Prostate gland (tissue), 2 donors: ENCODE measurements at places on chromosomes 6 and 20.

- no peak for DNase-seq
Measured at GRCh38 chr20:44089987-44090674, 96.9 kb downstream of the JPH2 start.

DNA sequence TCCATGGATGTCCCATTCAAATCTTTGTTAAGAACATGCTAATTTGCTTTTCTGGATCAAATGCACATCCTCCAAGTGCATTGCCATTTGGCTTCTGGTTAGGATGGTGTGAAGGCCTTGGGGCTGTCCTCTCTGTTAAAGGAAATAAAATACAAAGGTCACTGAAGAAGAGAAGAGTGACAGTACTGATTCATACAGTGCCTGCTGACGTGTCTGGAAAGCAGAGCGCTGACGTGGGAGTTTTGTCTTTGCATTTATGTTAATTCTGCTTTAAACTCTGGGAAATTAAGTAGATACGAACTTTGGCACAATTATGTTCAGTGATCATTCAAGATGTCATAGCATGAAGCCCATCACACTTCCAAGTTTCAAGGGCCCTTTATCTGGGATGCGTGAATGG lies 33.2 kb downstream of the SYNDIG1 start:
- DNase-seq, result no peak

- DNase-seq, result no peak
Measured at GRCh38 chr20:2361035-2361593, 19.6 kb upstream of the TGM6 start.

GRCh38 chr6:142878407-142878806 lies 66.6 kb downstream of the HIVEP2 start:
- no peak for DNase-seq

DNA sequence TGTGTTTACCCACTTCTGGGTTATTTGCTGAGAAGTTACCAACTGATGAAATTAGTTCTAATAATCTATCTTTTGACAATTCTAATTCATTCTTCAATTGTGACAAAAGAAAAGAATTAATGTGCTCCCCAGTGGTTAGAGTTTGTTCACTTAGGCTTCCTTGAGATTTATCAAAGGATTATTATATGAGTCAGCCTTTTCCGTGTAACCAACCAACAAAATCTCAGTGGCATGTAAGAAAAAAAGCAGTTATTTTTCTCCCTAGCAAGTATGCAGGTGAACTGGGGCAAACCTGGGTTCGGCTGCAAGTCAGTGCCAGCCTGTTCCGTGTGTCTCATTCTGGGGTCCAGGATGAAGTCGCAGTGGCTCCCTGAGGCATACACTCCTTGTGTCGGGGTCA lies 28.8 kb upstream of the HIVEP1 start:
- DNase-seq, result no peak

GRCh38 chr20:34517114-34517505 lies 888 bp downstream of the DYNLRB1 start:
- no peak for DNase-seq

DNA sequence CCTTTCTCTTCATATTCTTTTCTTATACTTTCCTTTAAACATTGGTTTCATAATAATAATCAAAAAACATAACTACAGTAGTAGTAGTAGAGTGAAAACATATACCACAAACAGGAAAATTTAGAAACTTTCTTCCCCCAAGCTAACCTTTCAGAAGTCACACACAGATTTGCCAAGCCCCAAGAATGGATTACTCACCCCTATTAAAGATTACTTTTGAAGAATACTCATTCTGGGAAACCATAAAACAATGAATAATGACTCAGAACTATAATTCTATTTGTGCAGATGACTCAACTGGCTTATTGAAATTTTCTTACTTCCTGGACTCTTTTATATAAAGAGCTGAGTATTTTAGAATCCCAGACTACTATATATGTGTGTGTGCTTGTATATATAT lies 119.4 kb upstream of the GJE1 start:
- DNase-seq, result no peak

- no peak for DNase-seq
Measured at GRCh38 chr20:47274401-47275108, 81.9 kb downstream of the ZMYND8 start.

GRCh38 chr20:10763112-10763511 lies 89.3 kb upstream of the JAG1 start:
- DNase-seq, result no peak

GRCh38 chr6:16762550-16763477 lies 1.6 kb upstream of the ATXN1 start:
- peak; percentile 65 for DNase-seq

DNA sequence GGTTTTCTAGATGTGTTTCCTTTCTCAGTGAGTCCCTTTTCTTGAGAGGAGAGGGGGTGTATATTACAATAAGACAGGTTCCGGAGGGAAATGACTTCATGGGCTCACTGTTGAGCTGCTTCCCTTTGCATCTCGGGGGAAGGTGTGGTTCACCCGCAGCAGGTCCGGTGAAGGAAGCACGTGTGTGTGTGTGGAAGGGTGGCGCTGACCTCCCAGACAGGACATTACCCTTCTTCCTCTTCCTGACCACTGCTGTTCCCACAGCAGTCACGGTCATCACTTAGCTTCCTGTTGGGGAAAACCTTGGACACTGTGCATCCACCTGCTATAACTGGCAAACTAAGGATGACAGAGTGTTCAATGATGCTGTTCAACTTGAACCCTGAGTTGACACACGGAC lies 83.6 kb downstream of the PLEKHG1 start:
- no peak for DNase-seq

DNA sequence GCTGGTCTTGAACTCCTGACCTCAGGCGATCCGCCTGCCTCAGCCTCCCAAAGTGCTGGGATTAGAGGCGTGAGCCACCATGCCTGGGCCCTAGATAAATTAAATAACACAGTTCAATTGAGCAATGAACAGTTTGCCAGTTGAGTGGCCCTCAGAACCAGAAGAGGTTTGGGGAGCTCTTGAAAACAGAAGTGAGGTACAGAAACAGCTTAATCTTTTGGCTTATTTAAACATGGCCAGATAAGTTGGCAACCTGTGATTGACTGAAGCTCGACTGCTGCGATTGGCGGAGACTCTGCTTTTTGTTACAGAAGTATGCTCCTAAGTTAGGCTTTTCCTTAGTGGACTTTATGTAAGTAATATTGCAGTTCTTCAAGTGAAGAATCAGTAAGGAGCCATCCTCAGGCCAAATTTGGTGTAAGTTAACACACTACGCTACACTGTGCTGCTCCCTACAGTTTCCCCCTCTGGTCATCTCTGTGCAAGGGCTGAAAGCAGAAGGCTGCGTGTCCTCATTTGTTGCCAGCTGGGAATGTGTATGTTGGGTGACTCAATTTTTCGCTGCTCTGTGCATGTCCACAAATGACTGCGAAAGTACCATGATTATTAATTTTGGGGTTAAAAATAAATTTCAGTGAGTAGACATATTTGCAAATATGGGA lies 9.8 kb downstream of the XRN2 start:
- no peak for DNase-seq

GRCh38 chr20:44480097-44480496 lies 4.4 kb downstream of the TTPAL start:
- no peak for DNase-seq

DNA sequence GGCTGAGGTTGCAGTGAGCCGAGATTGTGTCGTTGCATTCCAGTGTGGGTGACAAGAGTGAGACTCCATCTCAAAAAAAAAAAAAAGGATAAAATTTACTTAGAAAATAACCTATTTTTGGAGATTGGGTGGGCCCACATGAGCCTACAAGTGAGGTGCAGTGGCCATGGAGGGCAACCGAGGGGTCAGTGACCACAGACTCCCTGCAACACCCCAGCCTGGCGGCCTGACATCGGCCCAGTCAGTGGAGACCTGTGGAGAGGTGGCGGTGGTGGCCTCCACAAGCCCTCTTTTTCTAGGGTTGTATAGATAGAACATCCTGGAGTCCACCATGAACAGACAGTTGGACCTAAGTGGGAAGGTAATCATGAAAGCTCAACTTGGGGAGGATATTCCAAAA lies 52.7 kb downstream of the BTBD9 start:
- no peak for DNase-seq
